ENCODE measurements at places on chromosomes 7 and 10.

GRCh38 chr7:73850781-73851207 lies 8.5 kb upstream of the METTL27 start:
- DNase-seq, result peak; percentile 98

DNA sequence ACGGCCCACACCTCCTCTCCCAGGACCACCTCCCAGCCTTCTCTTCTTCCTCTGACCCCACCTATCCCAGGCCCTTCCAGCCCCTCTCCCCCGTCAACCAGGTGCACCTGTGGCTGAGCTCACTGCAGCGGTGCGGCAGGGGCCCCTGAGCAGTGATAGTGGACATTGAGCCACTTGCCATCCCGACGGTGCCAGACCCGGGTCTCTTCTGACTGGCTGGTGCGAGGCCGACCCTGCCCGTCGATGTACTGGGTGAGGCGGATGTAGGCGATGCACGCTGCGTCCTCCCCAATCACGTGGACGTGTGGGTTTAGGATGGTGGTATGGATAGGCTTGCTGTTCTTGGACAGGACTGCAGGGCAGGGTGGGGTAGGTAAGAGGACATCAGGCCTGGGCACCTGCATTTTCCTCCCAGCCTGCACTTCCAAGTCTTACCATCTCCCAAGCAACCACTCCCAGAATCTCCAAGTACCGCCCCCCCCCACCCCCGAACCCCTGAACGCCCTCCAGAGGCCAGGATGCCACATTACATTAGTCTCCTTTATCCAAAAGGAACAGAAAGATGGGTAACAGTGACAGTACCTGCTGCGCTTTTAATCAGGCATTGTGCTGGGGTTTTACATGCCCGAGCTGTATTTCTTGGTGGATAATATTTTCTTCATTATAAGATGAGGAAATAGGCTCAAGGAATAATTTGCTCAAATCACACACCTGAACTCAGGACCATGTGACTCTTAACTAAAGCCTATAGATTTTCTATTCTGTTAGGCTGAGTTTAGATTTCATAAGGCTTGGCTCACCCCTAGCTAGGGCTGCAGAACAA lies 3.7 kb upstream of the NDST2 start:
- no peak for DNase-seq

- peak; percentile 99 for DNase-seq
These were observed at the start of gene LARP4B for GRCh38 chr10:931326-932318. LARP4B (minus strand) TSS chr10:931705; CDS start chr10:885721, 45,984 bp downstream.

DNA sequence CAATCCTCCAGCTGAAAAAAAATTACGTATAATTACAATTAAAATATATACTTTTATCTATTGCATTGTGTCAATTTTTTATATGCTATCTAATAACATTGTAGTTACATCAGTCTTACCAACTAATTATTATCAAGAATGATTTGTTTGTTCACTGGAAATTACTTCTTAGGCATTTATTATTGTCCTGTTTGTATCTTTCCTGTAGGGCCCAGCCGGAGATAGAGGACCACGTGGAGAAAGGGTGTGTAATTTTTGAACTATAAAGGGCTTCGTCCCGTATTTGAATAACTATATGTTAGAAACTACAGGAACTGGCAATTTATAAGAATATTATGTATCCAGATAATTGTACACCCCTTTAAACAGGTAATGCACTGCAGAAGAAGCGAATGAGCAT lies 4.1 kb downstream of the COL1A2 start:
- DNase-seq, result peak; percentile 13

- DNase-seq, result no peak
These were observed 113.8 kb upstream of the KLF6 start for GRCh38 chr10:3898821-3899220.
